ENCODE measurements at places on chromosomes 2 and 18.
A peak's percentile ranks its signal among the peaks of the same experiment; 100 is the strongest.

- no peak for DNase-seq
Measured at GRCh38 chr2:70855667-70856066, 20.1 kb upstream of the CD207 start.

DNA sequence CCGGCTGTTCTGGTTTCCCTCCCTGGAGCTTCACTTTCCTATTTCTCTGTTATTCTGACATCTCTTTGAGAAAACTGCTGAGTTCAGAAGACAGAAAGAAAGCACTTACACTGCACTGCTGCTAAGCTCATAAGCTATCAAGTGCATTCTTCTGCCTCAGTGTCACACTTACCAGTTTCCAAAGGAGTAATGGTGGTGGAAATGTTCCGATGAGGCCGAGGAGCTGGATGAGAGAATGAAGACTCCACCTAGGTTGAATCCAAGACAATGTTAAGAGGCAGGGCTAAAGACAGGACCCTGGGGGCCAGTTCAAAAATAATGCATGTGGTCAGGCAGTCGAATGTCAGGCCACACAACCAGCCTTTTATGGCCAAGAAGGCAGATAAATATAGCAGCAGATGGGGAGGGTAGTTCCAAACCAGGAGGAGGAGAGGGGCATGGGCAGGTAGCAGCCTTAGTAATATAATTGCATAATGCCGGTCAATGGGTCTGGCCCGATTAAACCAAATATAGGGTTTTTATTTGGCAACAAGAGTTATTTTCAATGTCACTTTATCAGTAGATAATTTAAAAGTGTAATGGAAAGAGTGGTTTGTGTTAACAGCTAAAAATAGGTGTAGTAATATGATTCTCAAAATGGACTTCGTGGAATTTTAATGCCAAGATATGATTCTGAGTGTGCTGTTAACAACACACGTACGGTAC lies at the start of gene MYOM1:
Gene MYOM1 (minus strand): TSS at position 338 of the 705 bp plus-strand sequence. CDS start 4,745 bp downstream, outside the sequence.
- no peak for DNase-seq

DNA sequence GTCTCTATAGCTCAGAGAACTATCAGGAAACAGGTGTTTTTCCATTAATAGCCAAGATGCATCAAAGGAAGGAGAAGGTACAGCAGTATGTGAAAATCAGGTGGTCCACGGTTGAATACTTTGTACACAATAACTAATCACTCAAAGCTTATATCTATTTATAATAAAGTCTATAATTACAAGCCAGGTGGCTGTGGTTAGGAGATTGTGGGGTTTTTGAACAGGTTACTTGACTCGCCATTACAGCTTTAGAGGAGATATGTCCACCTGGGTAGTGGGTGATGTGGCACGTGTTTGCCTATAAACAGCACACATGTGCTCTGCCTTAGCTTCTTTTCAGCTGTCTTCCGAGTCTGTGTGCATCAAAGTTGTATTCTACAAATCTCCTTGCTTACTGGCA lies 892.2 kb upstream of the ZEB2 start:
- no peak for DNase-seq

DNA sequence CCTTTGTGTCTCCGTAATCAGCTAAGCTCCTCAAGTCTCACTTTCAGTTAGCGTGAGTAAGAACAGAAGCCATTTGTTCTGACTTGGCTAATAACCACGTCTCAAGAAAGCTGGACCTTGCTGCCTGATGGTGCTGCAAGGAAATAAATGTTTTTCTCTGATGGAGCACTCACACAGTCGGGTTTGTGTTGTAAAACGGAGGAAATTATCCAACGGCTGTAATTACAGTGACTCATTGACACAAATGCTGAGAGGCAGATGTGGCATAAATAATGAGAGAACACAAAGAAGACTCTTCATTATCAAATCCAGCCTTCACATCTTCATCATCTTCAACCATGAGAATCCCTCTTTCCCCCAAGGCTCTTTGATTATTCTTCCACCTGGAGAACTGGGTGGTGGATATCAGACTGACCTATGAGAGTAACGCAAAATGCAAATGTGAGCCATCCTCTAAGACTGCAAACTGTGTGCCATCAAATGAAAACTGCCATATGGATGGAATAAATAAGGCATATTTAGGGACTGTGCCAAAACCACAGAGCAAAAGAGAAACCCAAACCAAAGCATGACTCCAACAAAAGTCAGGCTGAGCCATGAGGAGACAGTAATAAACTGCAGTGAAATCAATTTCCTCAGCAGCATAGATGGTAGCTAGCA lies 252.6 kb downstream of the RND3 start:
- DNase-seq = no peak

DNA sequence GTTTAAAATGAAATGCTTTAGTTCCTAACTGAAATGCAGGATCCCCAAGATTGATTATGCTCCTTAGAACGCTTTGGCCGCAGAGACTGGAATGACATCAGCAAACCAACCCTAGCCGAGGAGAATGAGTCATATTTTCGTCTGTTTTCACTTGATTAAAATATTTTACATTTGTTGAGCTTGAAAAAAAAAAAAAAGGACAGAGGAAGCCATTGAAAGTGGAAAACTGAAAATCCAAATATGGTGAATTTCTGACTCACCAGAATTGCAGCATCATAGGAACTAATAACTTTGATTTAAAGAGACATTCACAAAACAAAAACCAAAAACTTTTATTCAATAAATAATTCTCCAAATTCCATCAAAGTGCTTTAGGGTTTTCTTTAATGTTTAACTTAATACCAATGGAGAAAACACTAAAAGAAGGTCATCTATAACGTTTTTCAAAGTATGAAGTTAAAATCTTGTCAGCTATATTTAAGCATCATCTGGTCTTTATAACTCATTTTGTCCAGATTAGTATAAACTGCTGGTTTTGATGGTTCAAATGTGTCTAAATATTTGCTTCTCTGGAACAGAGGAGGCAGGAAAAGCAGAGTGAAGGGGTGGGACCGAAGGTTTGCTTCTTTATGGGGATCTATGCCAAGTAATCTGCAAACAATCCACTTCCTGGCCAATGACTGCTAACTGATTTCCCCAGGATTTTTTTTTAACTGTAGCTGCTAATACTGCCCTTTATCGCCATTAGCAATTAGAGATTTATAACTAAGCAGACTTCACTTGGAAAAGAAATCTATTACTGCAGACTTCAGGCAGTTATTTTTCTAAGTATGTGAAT lies 30.9 kb upstream of the COL5A2 start:
- DNase-seq = no peak

GRCh38 chr2:210230518-210230917 lies 5.3 kb upstream of the ACADL start:
- DNase-seq = no peak

- no peak for DNase-seq
Measured at GRCh38 chr2:46367286-46367685, 70.1 kb downstream of the EPAS1 start.

DNA sequence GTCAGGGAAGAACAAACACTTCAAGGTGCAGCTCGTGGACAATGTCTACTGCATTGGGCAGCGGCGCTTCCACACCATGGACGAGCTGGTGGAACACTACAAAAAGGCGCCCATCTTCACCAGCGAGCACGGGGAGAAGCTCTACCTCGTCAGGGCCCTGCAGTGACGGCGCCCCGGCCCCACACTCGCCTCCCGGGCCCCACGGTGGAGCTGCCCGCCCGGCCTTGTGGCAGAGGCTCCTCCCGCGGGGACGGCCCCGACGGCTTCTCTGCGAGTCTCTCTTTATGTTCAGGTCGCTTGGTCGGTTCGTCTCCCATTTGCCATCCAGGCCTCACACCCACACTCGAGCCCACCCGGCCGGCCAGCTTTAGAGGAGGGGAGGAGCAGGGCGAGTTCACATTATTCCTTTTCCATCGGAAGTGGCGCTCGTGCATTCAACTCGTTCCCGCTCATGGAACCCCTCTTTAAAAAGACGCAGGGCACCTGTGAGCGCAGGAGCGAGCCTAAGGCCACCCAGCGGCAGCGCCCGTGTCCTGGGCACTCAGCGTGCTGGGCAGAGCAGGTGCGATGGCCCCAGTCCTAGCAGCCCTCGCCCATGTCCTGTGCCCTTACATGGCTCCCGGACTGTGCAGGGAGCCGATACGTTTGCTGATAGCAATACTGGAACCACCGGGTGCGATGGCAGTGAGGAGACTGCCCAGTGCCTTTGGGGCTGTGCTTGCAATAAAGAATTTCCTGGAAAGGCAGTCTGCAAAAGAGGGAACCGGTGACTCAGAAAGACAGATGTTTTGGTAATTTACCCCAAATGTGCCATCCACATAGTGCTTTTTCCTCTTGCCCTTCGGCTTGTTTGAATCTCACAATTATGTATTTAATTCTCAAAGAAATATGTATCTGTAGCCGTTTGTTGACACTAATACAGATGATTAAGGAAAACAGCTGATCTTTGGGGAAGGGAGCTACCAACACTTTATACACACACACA lies 148.6 kb downstream of the NCK2 start:
- DNase-seq = no peak

DNA sequence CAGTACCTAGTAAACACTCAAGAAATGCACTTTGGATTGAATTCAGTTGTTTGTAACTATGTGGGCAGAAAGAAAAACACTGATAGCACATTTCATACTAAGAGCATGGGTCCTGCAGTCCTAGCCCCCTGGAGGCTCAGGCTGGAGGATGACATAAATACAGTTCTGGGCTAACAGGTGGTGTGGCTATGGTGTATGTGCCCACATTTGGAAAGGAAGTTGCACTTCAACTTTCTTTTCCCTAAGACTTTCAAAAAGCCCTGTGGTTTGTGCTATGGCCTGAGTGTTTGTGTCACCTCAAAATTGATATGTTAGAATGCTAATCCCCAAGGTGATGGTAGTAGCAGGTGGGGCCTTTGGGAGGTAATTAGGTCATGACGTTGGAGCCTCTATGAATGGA lies 218.2 kb downstream of the CDCA7 start:
- DNase-seq = no peak

GRCh38 chr2:175175320-175175719 lies 6.2 kb downstream of the ATP5MC3 start:
- DNase-seq = no peak

GRCh38 chr2:151297882-151298281 lies 8.4 kb upstream of the NMI start:
- DNase-seq = no peak

GRCh38 chr2:26243470-26244308 lies 743 bp downstream of the HADHA start:
- DNase-seq = no peak

GRCh38 chr2:70938586-70938950 lies 2.9 kb downstream of the ATP6V1B1 start:
- DNase-seq = no peak

DNA sequence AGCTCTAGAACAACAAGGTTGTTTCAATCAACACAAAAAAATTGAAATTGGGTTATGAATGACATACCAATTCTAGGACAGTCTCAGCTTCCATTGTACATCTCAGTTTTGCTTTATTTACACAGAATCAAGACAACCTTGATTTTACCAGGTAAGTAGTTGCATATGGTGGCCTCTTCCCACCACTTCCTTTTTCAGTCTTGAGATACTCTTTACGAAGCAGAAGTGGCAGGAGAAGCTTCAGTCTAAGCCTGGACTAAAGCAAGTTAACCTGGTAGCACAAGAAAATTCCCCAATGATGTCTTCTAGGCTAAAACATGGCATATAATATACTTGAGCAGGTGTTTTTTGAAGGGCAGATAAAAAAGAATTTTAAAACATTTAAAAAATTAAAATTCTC lies 10.7 kb upstream of the FAM136A start:
- no peak for DNase-seq

- no peak for DNase-seq
Measured at GRCh38 chr2:55025627-55026026, 24.6 kb downstream of the RTN4 start.

- DNase-seq = no peak
Measured at GRCh38 chr2:177090967-177091366, 121.6 kb upstream of the HNRNPA3 start.

DNA sequence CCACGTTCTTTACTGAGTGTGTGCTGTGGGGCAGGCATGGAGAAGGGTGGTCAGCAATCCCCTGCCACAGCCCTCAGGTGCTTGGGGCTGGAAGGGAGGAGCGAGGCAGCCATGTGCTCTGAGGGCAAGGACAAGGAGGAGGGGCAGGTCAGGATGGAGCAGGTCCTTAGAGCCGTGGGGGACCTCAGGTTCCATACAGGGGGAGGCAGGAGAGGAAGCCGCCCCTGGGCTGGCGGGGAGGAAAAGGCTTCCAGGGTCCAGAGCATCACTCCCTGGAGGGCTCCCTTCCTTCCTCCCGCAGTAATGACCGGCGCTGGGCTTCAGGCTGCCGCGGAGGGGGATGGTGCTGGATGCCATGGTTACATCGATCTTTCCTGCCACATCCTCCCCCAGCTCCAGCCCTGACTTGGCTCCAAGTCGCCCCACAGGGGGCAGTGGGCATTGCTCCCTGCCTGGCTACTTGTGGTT lies 6.6 kb downstream of the GAREM2 start:
- peak; percentile 46 for DNase-seq

DNA sequence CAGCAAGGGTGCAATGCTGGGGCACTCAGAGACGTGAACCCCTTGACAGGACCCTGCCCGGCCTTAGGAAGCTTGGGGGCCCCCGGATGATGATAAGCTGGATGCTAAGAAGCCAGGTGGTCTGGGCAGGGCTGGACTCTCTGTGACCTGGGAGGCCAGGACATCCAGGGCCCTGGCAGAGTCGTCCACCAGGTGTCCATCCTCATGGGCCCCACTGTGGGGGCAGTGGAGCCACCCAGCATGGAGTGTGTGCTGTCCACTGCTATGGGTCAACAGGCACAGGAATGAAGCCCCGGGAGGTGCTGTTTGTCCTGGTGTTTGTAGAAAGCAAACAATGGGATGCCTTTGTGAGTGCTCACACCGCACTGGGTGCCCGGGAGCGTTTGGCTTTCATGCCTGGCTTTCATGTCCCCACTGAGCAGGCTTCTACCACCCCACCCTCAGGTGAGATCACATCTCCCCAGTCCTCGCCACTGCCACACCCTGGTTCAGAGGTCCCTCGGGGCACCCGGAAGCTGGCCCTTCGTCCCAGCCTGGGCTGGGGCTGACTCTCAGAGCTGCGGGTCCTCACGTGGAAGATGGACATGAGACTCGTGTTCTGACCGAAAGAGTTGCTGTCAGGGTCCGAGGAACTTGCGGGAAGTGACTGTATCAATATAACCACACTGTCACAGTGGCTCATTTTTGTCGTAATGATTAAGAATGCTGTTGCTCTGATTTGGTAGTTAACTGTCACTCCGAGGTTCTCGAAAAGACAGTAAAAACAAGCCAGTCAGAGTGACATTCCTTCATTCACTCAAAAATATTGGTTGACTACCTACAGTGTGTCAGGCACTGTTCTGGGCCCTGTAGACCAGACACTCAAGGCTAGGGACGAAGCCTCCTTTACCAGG lies 53.3 kb downstream of the INHBB start:
- no peak for DNase-seq

DNA sequence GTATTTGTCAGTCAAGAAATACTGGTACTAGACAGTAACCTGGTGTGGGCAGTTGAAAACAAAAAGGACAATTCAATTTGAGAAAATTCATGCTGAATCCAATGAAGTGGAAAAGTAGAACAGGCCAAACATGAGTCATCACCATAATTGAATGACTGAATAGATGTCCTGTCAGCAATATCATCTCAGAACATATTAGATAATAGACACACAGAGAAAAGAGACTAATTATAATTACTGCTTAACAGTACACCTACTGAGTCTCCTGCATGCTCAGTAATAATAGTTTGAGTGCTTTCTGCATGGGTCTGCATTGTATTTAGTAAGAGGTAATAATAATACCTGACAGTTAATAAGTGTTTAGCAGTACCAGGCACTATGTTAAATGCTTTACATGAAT lies 138.6 kb upstream of the ZC3H15 start:
- no peak for DNase-seq

Data from nephron progenitor cell (in vitro differentiated cells).